Neural progenitor cell (in vitro differentiated cells): ENCODE measurements at places on chromosomes 16 and 17.

- DNase-seq: no peak
These were observed 85.2 kb downstream of the GLG1 start for GRCh38 chr16:74521691-74522090.

- no peak for DNase-seq
These were observed 232.7 kb upstream of the TNRC6C start for GRCh38 chr17:77725846-77726245.

GRCh38 chr17:75895370-75896155 is 1.2 kb downstream of the TRIM65 start:
- DNase-seq: peak; percentile 67

GRCh38 chr17:50498021-50498874 is 10.0 kb upstream of the MYCBPAP start:
- DNase-seq: no peak

- no peak for DNase-seq
These were observed 13.3 kb downstream of the HERPUD1 start for GRCh38 chr16:56944954-56945839.

DNA sequence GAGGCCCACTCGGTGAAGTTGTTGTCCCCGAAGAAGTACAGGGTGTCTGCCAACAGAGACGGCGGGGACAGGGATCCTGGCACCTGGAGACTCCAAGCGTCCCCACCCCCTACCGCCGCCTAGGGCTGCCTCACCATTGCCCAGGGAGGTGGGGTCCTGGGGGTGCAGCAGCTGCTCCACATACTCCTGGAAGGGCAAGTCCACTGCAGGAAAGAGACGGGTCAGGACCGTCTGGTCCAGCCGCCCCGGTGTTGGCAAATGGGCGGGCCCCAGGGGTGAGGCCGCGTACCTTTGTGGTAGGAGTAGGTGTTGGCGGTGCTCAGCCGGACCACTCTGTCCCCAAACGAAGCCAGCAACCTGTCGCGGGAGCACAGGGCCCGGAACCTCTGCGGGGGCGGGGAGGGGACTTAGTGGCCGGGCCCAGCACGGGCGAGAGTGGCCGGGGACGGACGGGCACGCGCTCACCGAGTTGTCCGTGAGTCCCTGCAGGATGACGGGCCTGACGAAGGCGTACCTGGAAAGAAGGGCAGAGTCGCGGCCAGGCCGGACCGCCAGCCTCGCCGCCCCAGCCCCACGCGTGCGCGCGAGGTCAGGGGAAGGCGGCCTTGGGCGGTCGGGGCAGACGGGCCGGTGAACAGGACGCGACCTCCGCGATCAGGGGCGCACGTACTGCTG is 601 bp downstream of the JMJD8 start:
- peak; percentile 33 for DNase-seq

DNA sequence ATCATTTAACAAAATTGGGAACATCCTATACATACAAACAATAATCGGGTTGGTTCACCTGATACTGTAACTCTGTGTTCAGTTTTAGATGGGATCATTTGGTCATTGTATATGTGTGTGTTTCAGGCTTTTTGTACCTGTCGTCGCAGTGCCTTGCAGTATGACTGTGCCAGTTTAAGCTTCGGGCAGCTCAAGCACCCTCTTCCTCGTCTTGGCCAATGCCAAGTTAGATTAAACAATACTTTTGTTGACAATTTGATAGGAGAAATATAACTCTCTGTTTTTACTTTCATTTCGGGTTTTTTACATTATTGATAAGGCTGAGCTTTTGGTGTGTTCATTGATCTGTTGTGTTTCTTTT is 37.0 kb upstream of the ARHGAP17 start:
- DNase-seq: no peak
